SJCRH30 (cell line): ENCODE measurements at places on chromosomes 1 and 21. TPM values are rescaled to one million over a fixed set of nuclear protein-coding genes. Genes with fewer than 3 reads are reported as not detected.

DNA sequence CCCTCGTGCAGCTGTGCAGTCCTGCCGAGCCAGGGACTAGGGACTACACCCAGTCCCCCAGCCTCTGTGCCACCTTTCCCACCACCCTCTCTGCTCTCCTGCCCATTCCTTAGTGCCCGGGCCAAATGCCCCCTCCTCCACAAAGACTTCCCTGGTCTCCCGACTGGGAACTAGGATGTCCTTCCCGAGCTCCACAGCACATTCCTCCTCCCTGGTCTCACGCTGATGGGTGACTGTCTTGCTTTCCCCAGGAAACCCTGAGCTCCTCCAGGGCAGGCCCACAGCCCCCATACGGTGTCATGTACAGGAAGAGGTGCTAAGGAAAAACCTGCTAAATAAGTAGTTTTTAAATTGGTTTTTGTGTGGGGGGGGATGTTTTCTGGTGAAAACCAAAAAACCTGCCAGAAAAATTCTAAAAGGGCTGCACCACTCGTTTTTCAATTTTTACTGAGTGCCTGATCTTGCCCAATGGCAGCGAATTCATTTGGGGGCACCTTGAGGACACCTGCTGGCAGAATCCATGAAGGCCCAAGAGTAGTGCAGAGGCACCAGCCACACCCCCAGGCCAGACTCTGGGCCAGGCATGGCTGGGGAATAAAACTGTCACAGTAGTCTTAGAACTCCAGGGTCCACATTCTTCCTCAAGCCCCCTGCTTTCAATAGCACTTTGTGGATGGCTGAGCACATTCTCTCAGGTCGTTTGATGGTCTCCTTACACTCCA is 50.4 kb downstream of the GLIS1 start:
- H3K4me3 ChIP-seq = no peak overlapping the region
- H3K27ac ChIP-seq = no peak overlapping the region

GRCh38 chr1:246142320-246142893 is 364.7 kb downstream of the SMYD3 start:
- H3K27ac ChIP-seq = no peak overlapping the region
- no peaks in the 10 kb centered on the region for H3K36me3 ChIP-seq
- H3K4me1 ChIP-seq = peaks cover 3% of the 10 kb centered on the region; the same call in 1 of the 2 replicates

DNA sequence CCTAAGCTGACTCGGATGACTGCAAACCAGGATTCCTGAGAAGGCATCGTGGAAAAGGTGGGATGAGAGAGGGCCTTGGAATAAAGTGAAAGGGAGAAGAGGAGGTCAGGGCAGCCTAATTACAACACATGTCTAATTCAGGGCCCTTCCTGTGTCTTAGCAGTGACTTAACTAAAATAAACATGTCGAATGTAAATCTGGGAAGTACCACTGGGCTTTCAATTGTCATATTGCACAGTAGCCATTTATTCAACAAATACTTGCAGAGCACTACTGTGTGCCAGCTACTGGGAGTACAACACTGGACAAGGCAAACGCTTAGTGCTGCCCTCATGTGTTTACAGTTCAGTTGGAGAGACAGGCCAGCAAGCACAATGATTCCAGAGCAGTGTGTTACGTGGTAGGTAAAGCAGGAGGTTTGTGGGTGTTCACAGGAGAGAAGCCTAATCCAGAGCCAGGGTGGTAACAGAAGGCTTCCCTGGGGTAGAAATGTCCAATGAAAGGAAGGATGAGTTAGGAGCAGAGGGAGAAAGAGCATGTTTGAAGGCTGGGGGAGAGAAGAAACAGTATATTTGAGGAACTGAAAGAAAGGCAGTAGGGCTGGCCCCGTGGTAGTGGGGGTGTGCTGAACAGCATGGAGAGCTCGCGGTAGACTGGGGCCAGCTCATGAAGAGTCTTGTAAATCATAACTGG is 38.0 kb upstream of the RASAL2 start:
- no peak for DNase-seq
- no peaks in the 10 kb centered on the region for H3K36me3 ChIP-seq
- peaks cover 3% of the 10 kb centered on the region; the same call in 1 of the 2 replicates for H3K4me1 ChIP-seq
- H3K27me3 ChIP-seq = no peaks in the 10 kb centered on the region
- no peak overlapping the region for H3K4me3 ChIP-seq
- H3K27ac ChIP-seq = no peak overlapping the region

GRCh38 chr1:182164273-182164672 is 102.8 kb upstream of the ZNF648 start:
- no peaks in the 10 kb centered on the region for H3K36me3 ChIP-seq
- DNase-seq = no peak
- no peak overlapping the region for H3K4me3 ChIP-seq
- H3K4me1 ChIP-seq = peaks cover 13% of the 10 kb centered on the region; the same call in 1 of the 2 replicates

GRCh38 chr1:177091040-177091439 is 73.5 kb downstream of the ASTN1 start:
- H3K27me3 ChIP-seq = no peaks in the 10 kb centered on the region
- no peak for DNase-seq
- no peak overlapping the region for H3K4me3 ChIP-seq

DNA sequence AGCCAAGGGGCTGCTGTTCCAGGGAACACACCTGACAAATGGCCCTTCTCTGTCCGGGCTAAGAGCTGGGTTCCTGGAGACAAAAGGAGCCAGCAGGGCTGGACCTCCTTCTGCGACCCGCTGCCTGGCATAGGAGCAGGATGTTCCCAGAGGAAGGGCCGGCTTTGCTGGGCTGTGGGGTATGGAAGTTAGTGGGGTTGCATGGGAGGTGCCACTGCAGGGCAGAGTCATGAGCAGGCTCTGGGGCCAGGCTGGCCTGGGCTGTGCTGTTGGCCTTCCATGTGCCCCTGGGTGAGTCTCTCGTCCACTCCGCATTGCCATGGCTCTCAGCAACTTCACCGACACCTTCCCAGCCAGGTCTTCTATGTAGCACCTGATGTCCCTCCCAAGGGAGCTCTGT is 507.6 kb downstream of the PTPRU start:
- peaks cover 9% of the 10 kb centered on the region for H3K27me3 ChIP-seq
- no peaks in the 10 kb centered on the region for H3K36me3 ChIP-seq
- H3K4me3 ChIP-seq = no peak overlapping the region

- no peaks in the 10 kb centered on the region for H3K27me3 ChIP-seq
- peak; percentile 67 for DNase-seq
- no peak overlapping the region for H3K4me3 ChIP-seq
These were observed 86.3 kb downstream of the ACBD6 start for GRCh38 chr1:180415985-180416633.

GRCh38 chr21:43783098-43783700 is 6.2 kb upstream of the RRP1 start:
- no peak overlapping the region for H3K4me3 ChIP-seq
- H3K36me3 ChIP-seq = no peaks in the 10 kb centered on the region
- no peaks in the 10 kb centered on the region; the same call in 1 of the 2 replicates for H3K4me1 ChIP-seq

DNA sequence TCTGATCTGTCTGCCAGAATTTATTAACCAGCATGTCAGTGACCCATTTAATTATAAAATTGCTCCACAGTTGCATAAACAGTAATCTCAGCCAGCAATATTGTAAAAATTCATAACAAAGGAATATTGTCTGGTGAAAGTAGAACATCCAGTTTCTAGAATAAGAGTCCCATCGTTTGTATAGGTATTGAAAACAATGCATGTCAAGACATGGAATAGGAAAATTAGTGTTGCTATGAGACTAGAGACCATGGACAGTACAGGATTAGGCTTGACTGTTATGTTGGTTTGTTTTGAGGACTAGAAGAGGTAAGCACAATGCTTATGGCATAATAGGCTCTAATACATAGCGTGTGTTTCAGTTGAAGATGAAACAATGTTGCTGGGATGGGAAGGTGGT is 37.1 kb downstream of the ATF6 start:
- no peaks in the 10 kb centered on the region for H3K4me1 ChIP-seq
- H3K27ac ChIP-seq = no peak overlapping the region
- no peaks in the 10 kb centered on the region for H3K27me3 ChIP-seq
- DNase-seq = no peak
- H3K4me3 ChIP-seq = no peak overlapping the region
- H3K36me3 ChIP-seq = peaks cover 14% of the 10 kb centered on the region

- H3K4me1 ChIP-seq = no peaks in the 10 kb centered on the region
- H3K36me3 ChIP-seq = no peaks in the 10 kb centered on the region
- no peaks in the 10 kb centered on the region for H3K27me3 ChIP-seq
- no peak overlapping the region for H3K4me3 ChIP-seq
- DNase-seq = no peak
These were observed 5.2 kb upstream of the NR5A2 start for GRCh38 chr1:200022239-200022804.

DNA sequence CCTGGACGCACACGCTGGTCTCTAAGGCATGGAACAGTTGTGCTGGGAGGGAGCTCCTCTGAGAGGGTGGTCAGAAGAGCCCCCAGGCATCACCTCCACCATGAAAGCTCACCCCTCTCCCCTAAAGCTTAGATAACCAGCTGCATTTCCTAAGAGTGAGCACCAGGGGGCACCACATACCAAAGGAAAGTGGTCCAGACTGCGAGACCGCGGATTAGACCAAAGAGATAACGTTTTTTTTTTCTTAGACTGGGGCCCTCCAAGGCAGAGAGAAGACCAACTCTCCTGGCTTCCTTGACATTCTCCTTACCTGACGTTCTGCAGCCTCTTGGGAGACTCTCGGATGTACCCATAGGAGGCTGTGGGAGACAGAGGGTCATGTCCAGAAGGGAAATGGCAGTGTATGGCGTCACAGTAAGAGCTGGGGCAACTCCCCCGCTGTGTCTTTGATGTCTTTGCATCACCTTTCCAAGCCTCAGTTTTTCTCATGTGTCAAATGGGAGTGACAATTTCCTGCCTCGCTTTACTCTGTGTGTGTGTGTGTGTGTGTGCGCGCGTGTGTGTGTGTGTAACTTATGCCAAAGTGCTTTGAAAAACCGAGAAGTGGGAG is 12.3 kb upstream of the IFNLR1 start:
- H3K27me3 ChIP-seq = peaks cover 6% of the 10 kb centered on the region
- no peaks in the 10 kb centered on the region for H3K4me1 ChIP-seq
- H3K27ac ChIP-seq = no peak overlapping the region
- peak; percentile 78 for DNase-seq
- H3K36me3 ChIP-seq = no peaks in the 10 kb centered on the region

DNA sequence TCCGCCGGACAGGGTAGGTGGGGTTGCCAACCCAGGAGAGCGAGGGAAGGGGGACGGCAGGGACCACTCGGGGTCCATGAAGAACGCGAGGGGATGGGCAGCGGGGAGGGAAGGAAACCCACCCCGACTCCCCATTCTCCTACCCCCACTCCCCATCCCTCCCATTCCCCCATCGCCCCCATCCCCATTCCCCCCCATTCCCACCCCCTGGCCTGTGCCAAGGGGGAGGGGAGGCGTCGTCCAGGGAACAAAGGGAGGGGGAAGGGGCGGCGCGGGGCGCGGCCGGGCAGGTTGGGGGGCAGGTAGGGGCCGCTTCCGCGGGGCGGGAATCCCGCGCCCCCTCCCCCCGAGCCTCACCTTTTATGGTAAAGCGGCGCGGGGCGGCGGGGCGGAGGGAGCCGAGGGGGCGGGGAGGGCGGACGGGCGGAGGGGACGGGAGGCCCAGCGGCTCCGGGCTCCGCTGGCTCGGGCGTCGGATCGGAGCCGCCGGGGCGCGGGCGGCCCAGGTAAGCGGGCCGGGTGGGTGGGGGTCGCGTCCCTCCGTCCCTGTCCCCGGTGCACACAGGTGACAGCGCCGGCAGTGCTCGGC is at the start of gene FBLIM1:
Gene FBLIM1, plus strand, starts transcription at position 453 of the 589 bp plus-strand sequence. CDS start 6,189 bp downstream, outside the sequence.
- H3K36me3 ChIP-seq = no peaks in the 10 kb centered on the region
- peak within 1 kb of the TSS; percentile 62 for H3K4me3 ChIP-seq
- DNase-seq = no peak

DNA sequence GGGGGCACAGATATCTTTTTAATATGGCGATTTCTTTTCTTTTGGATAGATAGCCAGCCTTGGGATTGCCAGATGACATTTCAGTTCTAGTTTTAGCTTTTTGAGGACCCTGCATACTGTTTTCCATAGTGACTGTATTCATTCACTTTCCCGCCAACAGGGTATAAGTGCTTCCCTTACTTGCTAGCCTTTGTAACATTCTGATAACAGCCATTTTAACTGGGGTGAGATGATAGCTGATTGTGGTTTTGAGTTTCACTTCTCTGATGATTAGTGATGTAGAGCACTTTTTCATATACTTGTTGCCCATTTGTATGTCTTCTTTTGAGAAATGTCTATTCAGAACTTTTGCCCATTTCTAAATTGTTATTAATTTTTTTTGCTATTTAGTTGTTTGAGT is 151.9 kb downstream of the NTPCR start:
- H3K36me3 ChIP-seq = no peaks in the 10 kb centered on the region
- DNase-seq = no peak
- no peak overlapping the region for H3K4me3 ChIP-seq
- H3K27ac ChIP-seq = no peak overlapping the region
- H3K27me3 ChIP-seq = no peaks in the 10 kb centered on the region

DNA sequence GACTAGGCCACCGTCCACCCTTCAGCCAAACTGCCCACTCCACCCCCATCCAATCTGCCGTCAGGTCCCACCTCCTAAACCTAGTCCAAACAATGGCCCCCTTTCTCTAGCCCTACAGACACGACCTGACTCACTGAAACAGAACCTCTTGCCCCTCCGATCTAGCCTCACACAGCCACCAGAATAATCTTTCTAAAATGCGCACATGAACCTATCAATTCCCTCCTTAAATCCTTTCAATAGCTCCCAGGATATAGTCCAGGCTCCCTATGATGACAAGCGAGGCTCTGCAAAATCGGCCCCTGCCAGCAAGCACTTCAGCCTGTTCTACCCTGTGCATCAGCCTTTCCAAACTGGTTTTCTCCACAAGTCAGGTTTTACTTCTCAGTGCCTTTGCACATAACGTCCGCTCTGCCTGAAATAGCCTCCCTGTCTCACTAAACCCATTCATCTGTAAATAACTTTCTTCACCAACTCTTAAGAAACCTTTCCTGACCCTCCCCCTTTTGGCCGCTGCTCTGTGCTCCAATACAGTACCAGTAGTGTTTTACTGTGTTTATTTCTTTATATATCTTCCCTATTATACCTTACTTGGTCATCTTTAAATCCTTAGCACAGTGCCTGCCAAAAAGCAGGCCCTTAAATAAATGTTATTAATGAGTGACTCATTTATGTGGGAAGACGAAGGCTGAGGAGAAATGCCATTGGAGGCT is 9.0 kb upstream of the CDC20 start:
- no peaks in the 10 kb centered on the region for H3K36me3 ChIP-seq
- DNase-seq = no peak
- H3K27me3 ChIP-seq = no peaks in the 10 kb centered on the region
- H3K4me1 ChIP-seq = no peaks in the 10 kb centered on the region
- peak overlapping the region; percentile 57 for H3K4me3 ChIP-seq

DNA sequence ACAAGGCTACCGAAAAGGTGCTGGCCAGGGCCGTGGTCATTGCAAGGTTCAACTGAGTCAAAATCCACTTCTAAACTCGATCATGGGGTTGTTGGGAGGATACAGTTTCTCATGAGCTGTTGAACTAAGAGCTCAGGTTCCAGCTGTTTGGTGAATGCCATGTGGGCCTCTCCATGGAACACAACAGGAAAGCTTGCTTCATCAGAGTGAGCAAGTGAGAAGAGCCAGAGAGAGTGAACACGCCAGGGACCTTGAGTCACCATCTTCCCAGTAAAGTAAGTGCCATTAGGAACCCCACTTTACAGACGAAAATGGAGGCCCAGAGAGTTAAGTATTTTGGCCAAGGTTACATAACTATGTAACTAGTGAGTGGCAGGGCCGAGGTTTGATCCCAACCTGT is 475.1 kb upstream of the VAMP3 start:
- H3K4me3 ChIP-seq = no peak overlapping the region
- H3K36me3 ChIP-seq = no peaks in the 10 kb centered on the region
- no peak for DNase-seq
- no peak overlapping the region for H3K27ac ChIP-seq
- H3K27me3 ChIP-seq = no peaks in the 10 kb centered on the region

Gene IL22RA1
- total RNA-seq = not detected in 2 replicates

Gene C1orf94
- total RNA-seq = 5.7 and 6.9 TPM in 2 replicates

Gene MX1
- not detected in 2 replicates for total RNA-seq

Gene SAMD11
- 39.0 and 39.2 TPM in 2 replicates for total RNA-seq

Gene VSIG8
- total RNA-seq = not detected in 2 replicates

Gene DISP3
- 1.9 and 2.1 TPM in 2 replicates for total RNA-seq

Gene ANKRD34A
- 0.69 and 0.84 TPM in 2 replicates for total RNA-seq

Gene DCDC2B
- total RNA-seq = not detected in 2 replicates

Gene GJC2
- 0.43 and 0.59 TPM in 2 replicates for total RNA-seq

Gene ITGB2
- total RNA-seq = 38.8 and 42.4 TPM in 2 replicates

Gene ASPM
- 64.3 and 76.1 TPM in 2 replicates for total RNA-seq
